Activated T-helper 1 cell treated with anti-CD3 and anti-CD28 coated beads, Interleukin-2, amount 50 U/mL, for 16 hours (primary cell): ENCODE measurements at places on chromosomes 11 and 22.

- no peak for DNase-seq
Observed at GRCh38 chr11:46477136-46477535, 85.6 kb upstream of the CHRM4 start.

- no peak for DNase-seq
Observed at GRCh38 chr22:44648085-44648820, 53.8 kb upstream of the PRR5 start.

DNA sequence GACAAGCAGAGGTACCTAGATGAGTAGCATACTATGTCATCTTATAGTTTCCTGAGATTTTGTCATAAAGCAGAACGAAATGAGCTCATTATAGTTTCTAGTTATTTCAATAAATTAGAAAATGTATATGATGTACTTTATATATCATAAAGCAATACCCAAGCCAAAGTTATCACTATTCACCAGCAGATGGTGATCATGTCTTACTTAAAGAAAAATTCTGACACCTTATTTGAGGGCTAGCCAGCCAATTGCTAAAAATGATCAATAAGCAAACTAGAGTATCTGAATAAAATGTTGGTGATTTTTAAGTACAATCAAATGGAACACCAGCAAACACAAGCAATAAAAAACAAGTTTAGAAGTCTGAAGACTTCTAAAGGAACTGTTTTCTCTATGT is 44.1 kb downstream of the RSF1 start:
- no peak for DNase-seq

GRCh38 chr22:44045145-44045544 is 21.0 kb downstream of the PARVB start:
- DNase-seq, result no peak

GRCh38 chr22:28978863-28979796 is 82.5 kb downstream of the C22orf31 start:
- no peak for DNase-seq

- DNase-seq, result no peak
Observed at GRCh38 chr22:41198027-41198580, 7.0 kb upstream of the L3MBTL2 start.

DNA sequence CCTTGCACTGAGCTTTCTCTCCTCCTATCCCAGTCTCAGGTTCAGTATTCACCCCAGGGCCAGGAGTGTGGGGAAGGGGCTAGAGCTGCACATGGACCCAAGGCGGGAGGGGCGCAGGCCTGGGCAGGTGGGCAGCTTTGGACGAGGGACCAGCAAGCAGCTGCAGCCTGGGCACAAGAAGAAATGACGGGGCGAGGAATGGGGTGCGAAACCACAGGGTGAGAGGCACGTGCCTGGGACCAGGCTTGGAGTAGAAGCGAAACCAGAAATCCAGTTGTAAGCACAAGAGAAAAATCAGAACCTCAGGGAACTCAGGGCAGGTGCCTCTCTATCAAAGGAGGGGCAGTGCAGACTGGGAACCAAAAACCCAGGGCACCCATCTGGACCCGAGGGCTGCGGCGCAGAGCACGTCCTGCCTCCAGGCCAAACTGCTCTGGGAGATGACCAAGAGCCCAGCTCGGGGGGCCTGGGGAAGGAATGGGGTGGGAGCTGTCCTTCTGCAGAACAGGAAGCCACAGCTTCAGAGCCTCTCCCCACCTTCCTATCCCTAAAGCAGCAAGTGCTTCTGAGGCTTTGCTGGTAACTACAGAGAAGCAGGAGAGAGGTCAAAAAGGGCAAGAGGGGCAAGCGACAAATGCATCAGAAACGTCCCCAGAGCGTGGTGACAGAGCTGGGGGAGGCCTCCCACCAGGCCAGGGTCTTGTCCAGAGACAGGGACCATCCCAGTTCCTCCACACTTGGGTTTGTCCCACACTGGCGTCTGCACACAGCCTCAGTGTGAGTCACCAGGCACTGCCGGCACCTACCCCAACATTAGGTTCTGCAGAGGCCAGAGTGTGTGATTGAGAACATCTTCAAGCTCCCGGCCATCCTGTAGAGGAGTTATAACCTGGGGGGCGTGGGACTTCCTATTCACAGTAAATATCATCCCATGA is 18.3 kb upstream of the TMPRSS4 start:
- no peak for DNase-seq

DNA sequence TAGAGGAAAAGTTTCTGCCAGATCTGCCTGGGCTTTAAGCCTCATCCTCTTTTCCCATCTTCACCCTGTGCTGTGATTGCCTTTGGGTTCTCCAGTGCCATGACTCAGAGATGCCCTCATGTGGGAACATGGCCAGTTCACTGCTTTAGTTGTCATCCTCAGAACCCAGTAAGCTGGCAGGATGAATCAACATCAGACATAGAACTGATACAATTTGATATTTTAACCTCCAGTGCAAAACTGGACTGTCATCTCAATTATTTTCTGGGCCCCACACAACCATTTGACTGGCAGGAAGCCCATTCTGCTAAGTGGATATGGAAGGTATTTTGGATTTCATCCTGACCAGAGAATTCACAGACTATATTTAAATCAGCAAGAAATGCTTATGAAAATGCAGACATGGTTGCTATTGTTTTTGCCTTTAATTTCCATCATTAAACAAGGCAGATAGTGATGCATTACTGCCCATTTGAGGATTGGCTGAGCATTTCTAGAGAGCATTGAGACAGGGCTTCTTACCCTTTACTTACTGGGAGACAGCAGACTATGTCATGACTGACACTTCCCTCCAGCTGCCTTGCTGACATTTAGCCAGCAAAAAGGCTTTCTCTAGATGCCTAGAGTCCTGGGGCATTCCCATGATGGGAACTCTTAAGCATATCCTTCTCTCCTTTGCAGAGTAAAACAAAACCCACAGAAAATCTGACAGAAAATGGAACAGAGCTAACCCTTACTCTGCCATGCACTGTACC is 327.1 kb upstream of the MTNR1B start:
- no peak for DNase-seq

GRCh38 chr11:21909145-21909544 is 283.7 kb upstream of the ANO5 start:
- DNase-seq, result no peak

DNA sequence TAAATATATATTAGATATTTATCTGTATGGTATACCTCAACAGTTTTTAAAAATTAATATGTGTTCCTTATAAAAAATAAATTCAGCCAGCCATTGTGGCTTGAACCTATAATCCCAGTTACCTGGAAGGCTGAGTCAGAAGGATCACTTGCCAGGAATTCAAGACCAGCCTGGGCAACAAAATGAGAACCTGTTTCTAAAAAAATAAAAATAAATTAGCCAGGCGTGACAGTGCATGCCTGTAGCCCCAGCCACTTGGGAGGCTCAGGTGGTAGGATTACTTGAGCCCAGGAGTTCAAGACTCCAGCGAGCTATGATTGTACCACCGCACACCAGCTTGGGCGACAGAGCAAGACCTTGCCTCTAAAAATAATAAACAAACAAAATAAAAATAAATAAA is 54.9 kb downstream of the PHF21A start:
- no peak for DNase-seq

- no peak for DNase-seq
Observed at GRCh38 chr11:45238724-45239123, 47.4 kb downstream of the SYT13 start.

GRCh38 chr22:19717691-19718455 is 3.6 kb downstream of the SEPTIN5 start:
- peak; percentile 71 for DNase-seq

DNA sequence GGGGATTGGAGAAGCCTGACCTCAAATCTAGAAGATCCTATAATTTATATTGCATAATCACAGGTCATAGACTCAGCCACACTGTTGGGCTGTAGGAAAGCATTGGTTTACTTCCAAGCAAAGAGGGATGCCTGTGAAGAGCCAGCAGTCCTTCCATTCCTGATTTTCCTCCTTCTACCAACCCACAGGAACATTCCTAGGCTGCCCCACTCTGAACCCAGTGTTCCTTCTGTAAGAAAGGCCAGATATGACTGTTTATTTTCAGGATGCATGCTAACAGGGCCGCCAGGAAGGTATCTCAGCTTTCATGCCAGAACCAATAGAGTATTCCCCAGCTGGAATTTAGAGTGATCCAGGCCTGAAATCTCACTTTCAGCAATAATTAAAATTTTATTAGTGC is 197.1 kb downstream of the ETS1 start:
- DNase-seq, result no peak

- no peak for DNase-seq
Observed at GRCh38 chr22:30289980-30290313, 642 bp upstream of the CASTOR1 start.

DNA sequence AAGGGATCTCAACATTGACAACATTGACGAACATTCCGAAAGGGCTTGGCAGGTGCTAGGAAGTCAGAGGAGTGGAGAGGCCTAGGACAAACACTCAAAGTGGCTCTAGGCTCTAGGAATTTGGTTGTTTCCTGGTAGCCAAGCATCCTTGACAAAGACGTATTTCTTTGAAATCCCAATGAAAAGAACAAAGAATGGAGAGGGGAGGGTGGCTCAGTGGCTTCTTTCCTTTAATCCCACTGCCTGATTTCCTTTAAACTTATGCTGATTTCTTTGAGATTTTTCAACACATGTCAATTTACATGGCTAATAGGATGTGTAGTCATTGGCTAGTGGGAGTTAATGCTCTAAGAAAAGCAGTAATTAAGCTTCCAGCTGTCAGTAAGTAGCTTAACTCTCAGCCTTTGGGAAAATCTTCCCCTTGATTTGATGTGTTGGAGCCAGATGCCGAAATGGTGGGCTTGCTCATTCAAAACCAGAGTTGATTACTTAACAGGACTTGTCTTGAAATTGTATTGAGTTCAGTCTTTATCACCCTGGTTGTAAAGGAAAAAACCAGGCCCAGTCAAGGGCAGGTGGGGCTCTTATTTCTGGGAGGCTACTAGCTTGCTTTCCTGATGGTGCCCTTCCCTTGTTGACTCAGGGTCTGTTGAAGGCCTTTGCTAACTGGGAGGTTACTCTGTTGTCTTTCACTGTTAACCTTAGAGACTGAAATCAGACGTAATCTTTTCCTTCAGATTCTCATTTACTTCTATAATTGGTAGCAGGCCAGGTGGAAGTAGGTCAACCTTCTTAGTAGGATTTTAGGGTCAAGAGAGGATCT is 44.6 kb upstream of the SORL1-AS1 start:
- no peak for DNase-seq

- no peak for DNase-seq
Observed at GRCh38 chr22:37266581-37267134, 15.7 kb upstream of the CYTH4 start.

GRCh38 chr22:33787645-33788456 is 132.4 kb downstream of the LARGE1 start:
- no peak for DNase-seq

- no peak for DNase-seq
Observed at GRCh38 chr11:130585545-130585944, 137.1 kb downstream of the ADAMTS15 start.

- no peak for DNase-seq
Observed at GRCh38 chr11:114059984-114060391, 477 bp downstream of the ZBTB16 start.

- DNase-seq, result no peak
Observed at GRCh38 chr11:65640483-65641296, 2.8 kb downstream of the SIPA1 start.

DNA sequence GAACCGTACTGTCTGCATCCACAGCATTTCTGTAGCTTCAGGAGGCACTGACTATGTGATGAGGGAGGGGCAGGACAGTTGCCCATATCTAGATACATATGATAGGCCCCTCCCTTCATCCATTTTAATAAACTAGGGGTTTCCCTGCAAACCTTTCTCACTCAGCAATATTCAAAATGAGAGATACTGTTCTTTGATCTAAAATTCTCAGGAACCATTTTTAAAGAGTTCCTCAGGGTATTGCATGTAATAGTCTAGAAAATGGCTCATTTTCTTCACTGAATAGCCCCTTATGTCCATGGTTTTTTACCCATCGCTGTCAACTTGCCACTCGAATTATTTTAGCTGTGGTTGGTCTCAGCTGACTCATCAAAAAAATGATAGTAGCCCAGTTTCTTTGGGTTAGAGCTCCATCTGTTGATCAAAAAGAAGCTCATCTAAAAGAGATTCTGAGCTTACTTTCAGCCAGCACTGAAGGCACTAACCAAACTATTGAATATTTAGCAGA is 37.0 kb upstream of the DNAJB7 start:
- DNase-seq, result no peak

- DNase-seq, result no peak
Observed at GRCh38 chr11:91810871-91811270, 413.7 kb upstream of the FAT3 start.

DNA sequence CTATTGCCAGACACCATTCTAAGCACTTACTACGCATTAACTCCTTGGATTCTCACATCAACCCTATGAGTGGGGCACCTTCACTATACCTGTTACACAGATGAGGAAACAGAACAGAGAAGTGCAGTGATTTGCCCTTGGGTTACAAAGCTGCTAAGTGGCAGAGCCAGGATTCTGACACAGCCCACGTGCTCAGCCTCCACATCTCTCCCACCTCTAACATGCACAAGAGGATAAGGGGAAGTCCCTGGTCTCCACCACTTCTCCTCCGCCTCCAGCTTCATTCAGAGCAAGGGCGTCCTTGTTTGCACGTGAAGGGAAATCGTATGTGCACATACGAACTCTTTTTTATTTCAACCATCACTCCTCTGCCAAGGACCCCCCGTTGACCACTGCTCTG is 53.7 kb downstream of the CDON start:
- DNase-seq, result no peak

GRCh38 chr11:342328-342727 is 21.7 kb upstream of the IFITM3 start:
- DNase-seq, result no peak

DNA sequence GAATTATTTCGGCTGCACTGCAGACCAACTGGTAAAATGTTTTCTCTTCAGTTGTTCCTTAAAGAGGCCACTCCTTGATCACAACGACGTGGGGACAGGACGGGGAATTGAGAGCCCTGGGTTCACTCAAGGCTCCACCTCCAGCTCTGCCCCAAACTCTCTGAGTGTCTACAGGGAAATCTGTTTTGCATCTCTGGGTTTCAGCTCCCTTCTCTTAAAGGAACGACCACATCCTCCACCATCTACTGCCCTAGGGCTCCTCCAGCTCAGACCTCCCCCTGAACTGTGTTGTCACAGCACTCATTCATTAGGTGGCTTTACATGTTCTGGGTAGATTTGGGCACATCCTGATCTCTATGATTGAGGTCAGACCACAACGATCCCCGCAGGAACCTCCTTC is 5.1 kb upstream of the PPFIA1 start:
- no peak for DNase-seq

- DNase-seq, result no peak
Observed at GRCh38 chr11:64754919-64755662, 4.7 kb downstream of the PYGM start.

DNA sequence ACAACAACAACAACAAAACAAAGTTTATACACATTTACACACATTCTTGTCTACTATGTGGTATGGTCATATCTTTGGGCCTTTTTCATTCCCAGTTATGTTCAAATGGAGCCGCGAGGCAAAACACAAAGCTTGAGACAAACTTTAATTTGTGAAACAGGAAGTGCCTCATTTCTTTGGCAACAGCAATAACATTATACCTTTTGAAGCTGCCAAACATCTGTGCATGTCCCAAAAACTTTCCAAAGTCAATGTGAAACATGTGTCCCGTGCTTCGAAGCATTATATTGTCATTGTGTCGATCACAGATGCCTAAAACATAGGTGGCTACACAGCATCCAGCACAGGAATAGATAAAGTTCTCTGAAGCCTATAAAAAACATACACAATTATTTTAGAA is 25.0 kb upstream of the RPS13 start:
- no peak for DNase-seq
